ENCODE measurements at places on chromosomes 4 and X. TPM values are rescaled to one million over a fixed set of nuclear protein-coding genes. Genes with fewer than 3 reads are reported as not detected.

- H3K4me3 ChIP-seq: no peak overlapping the region
- no peak overlapping the region for H3K27ac ChIP-seq
- DNase-seq: no peak
- H3K4me1 ChIP-seq: no peaks in the 10 kb centered on the region
- no peaks in the 10 kb centered on the region for H3K27me3 ChIP-seq
Observed at GRCh38 chr4:95183656-95184408, 364.9 kb downstream of the UNC5C start.

DNA sequence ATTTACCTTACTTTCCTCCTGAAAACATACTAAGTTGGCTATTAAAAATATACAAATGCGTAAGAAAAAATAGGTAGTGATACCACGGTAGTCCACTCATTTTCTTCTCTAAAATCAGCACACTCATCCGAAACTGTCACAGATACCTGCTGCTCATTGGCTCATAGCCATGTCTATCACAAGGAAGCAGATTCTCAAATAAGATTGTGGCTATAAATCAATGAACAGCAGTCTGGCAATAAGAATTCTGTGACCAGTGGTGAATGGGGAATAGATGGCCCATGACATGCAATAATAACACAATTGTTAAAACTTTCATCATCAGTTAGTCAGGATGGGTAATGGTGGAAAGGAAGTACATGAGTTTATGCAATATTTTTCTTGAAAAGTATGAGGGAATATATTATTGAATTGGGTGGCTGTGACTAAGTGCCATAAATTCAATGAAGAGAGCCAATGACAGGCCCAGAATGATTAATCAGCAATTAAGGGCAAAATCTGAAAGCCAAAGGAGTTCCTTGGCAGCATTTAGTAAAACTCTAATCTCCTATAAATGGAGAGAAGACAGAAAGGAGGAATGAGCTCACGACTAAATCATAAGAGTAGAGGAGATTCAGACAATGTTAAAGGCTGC is 202.3 kb upstream of the NEIL3 start:
- H3K36me3 ChIP-seq: no peaks in the 10 kb centered on the region
- DNase-seq: no peak
- no peak overlapping the region for H3K4me3 ChIP-seq
- no peaks in the 10 kb centered on the region for H3K27me3 ChIP-seq
- H3K4me1 ChIP-seq: no peaks in the 10 kb centered on the region

- H3K27me3 ChIP-seq: no peaks in the 10 kb centered on the region
- no peaks in the 10 kb centered on the region for H3K36me3 ChIP-seq
- no peaks in the 10 kb centered on the region for H3K4me1 ChIP-seq
- no peak overlapping the region for H3K4me3 ChIP-seq
- no peak for DNase-seq
Observed at GRCh38 chr4:159549098-159549518, 446.2 kb downstream of the RAPGEF2 start.

The SYN1 gene
- total RNA-seq: 0.11 TPM

DNA sequence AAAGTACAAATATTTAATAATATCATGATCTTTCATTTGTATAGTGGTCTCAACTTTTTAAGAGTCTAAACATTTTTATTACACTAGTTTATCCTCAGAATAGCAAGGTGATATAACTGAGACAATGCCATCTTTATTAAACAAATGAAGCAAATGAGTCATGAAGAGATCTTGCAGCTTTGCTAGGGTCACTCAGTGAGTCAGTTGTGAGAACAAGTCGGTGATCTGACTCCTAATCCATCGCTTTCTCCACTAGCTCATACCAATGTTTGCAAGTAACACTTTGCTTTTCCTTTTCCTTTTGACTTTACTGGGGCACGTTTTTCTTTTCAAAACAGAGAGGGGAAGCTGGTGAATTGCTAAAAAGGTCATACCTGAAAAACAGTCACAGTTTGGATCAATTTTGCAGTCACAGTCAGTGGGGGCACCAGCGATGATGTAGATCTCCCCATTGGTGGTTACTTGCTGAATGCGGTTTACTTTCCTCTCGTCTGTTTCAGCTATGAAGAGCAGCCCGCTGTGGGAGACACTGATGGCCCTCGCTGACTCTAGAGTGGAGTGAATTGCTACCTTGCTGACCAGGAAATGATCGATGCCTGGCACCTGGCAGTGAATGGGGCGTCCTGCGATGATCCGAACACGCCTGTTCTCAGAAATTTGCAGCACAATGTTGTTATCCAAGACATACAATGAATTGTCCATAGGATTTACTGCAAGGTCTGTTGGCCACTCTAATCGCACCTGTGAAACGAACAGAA is 75.7 kb downstream of the SH2D1A start:
- H3K27me3 ChIP-seq: no peaks in the 10 kb centered on the region
- no peak for DNase-seq
- no peak overlapping the region for H3K4me3 ChIP-seq
- H3K4me1 ChIP-seq: no peaks in the 10 kb centered on the region

GRCh38 chr4:51872283-51872997 is 29.5 kb downstream of the DCUN1D4 start:
- H3K4me1 ChIP-seq: no peaks in the 10 kb centered on the region
- H3K4me3 ChIP-seq: no peak overlapping the region
- H3K27ac ChIP-seq: no peak overlapping the region
- no peak for DNase-seq

GRCh38 chrX:106007815-106008214 is 30.7 kb downstream of the SERPINA7 start:
- H3K36me3 ChIP-seq: no peaks in the 10 kb centered on the region
- no peak overlapping the region for H3K27ac ChIP-seq
- H3K4me1 ChIP-seq: no peaks in the 10 kb centered on the region
- no peak overlapping the region for H3K4me3 ChIP-seq

GRCh38 chr4:88659055-88659889 is 38.4 kb downstream of the NAP1L5 start:
- H3K4me3 ChIP-seq: no peak overlapping the region
- peaks cover 2% of the 10 kb centered on the region for H3K4me1 ChIP-seq
- no peaks in the 10 kb centered on the region for H3K27me3 ChIP-seq

The SEC24B gene
- 34.8 TPM for total RNA-seq

GRCh38 chrX:80229626-80230025 is 190.6 kb upstream of the TENT5D start:
- no peaks in the 10 kb centered on the region for H3K27me3 ChIP-seq
- no peaks in the 10 kb centered on the region for H3K36me3 ChIP-seq
- H3K4me3 ChIP-seq: no peak overlapping the region
- H3K27ac ChIP-seq: no peak overlapping the region

DNA sequence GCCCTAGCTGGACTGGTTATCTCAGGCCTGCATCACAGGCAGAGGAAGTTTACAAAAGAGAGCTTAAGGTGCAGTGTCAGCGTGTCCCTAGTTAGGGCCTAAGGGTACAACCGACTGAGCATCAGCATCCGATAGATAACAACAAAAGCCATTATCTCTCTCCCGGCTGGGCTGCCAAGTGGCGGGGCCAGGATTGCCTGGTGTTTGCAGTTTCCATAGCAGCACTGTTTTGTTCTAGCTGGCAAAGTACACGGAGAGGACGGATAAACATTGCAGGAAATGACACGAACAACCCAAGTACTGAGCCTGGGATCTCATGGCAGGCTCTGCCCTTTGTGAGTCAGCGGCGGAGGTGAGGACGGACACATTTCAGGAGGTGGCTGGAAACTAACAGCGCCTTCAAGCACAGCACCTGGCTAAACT is 104.7 kb upstream of the NOCT start:
- H3K27me3 ChIP-seq: no peaks in the 10 kb centered on the region

The GAB3 gene
- 12.2 TPM for total RNA-seq

GRCh38 chr4:55561889-55562288 is 15.2 kb upstream of the CLOCK start:
- H3K4me3 ChIP-seq: no peak overlapping the region
- no peak for DNase-seq
- no peaks in the 10 kb centered on the region for H3K36me3 ChIP-seq
- H3K4me1 ChIP-seq: no peaks in the 10 kb centered on the region
- no peak overlapping the region for H3K27ac ChIP-seq

The TMEM47 gene
- total RNA-seq: 42.6 TPM

- no peaks in the 10 kb centered on the region for H3K4me1 ChIP-seq
- no peaks in the 10 kb centered on the region for H3K36me3 ChIP-seq
- H3K27me3 ChIP-seq: no peaks in the 10 kb centered on the region
- H3K27ac ChIP-seq: peak overlapping the region; percentile 55
- H3K4me3 ChIP-seq: no peak overlapping the region
Observed at GRCh38 chr4:152352622-152353116, 183.2 kb downstream of the FBXW7 start.

The NLRP2B gene
- total RNA-seq: not detected

The RASL11B gene
- 5.7 TPM for total RNA-seq

GRCh38 chrX:12239356-12240082 is 101.2 kb downstream of the FRMPD4 start:
- no peak overlapping the region for H3K27ac ChIP-seq
- H3K36me3 ChIP-seq: no peaks in the 10 kb centered on the region
- no peak overlapping the region for H3K4me3 ChIP-seq
- no peaks in the 10 kb centered on the region for H3K4me1 ChIP-seq

GRCh38 chr4:55980725-55981124 is 32.0 kb downstream of the CEP135 start:
- H3K36me3 ChIP-seq: peaks cover 22% of the 10 kb centered on the region
- H3K27ac ChIP-seq: no peak overlapping the region
- no peaks in the 10 kb centered on the region for H3K27me3 ChIP-seq
- no peaks in the 10 kb centered on the region for H3K4me1 ChIP-seq

GRCh38 chr4:39255266-39255665 is 72.9 kb downstream of the WDR19 start:
- H3K4me3 ChIP-seq: no peak overlapping the region
- no peaks in the 10 kb centered on the region for H3K27me3 ChIP-seq
- H3K36me3 ChIP-seq: no peaks in the 10 kb centered on the region
- peak; percentile 3 for DNase-seq
- H3K27ac ChIP-seq: no peak overlapping the region

The DRD5 gene
- not detected for total RNA-seq

The ABLIM2 gene
- 10.9 TPM for total RNA-seq

The NWD2 gene
- total RNA-seq: not detected

The SFRP2 gene
- total RNA-seq: 5.6 TPM

GRCh38 chr4:170698334-170698733 is 608.6 kb upstream of the AADAT start:
- H3K4me1 ChIP-seq: no peaks in the 10 kb centered on the region
- H3K4me3 ChIP-seq: no peak overlapping the region
- DNase-seq: no peak
- no peaks in the 10 kb centered on the region for H3K36me3 ChIP-seq
- no peaks in the 10 kb centered on the region for H3K27me3 ChIP-seq

All from lung (tissue), 17 donors.